ENCODE measurements at places on chromosomes 7 and 10.
A peak's percentile ranks its signal among the peaks of the same experiment; 100 is the strongest.

DNA sequence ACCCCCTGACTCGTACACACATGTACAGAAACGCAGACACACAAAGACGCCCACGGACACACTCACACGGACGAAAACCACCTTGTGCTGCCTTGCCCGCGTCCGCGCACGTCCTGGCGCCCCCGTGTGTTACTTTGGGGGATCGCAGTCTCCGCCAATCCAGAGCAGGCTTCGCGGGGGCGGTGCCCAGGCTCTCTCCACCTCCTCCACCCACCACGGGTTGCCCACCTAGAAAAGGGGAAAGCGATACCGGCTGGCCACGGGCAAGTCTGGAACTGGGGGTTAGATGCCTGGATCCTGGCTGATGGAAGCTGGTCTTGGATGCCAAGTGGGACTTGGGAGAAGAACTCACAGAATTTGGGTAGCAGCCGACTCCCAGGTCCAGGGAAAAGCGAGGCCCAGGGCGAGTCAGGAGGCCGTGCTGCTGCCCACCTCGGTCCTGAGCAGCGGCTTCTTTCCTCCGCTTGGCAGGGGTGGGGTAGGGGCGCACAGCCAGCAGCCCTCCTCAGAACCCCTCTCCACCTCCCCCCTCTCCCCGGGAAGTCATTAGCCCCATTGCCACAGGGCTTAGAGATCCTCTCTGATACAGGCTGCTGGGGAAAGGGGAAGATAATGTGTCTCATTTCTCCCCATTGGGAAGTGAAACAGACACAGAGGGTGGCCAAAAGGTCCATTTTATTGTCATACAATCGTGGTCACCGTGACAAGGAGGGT lies 4.6 kb upstream of the VGF start:
- DNase-seq, result no peak

DNA sequence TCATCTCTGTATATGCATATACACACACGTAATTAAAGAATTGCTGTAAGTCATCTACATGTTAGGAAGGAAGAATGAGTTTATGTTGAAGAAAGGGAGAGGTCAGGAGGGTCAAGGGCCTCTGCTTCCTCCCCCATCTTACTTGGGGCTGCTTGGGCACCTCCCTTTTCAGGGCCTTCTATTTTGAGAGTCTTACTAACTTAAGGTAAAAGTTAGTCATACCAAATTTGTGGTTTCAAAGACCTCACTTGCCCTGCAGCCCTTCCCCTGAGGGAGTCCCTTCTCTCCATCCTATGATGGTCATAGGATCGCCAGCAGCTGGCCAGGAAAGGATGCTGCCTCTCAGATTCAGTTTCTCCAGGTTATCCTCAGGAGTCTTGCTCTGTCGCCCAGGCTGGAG lies 2.6 kb downstream of the PLEKHS1 start:
- DNase-seq, result no peak

GRCh38 chr10:127875449-127875765 lies 17.3 kb downstream of the CLRN3 start:
- no peak for DNase-seq

GRCh38 chr7:129069021-129069420 lies 14.1 kb upstream of the TNPO3 start:
- no peak for DNase-seq

GRCh38 chr7:69817841-69818635 lies 219.8 kb downstream of the AUTS2 start:
- no peak for DNase-seq

GRCh38 chr10:98567391-98568133 lies 120.8 kb upstream of the HPS1 start:
- DNase-seq, result no peak

DNA sequence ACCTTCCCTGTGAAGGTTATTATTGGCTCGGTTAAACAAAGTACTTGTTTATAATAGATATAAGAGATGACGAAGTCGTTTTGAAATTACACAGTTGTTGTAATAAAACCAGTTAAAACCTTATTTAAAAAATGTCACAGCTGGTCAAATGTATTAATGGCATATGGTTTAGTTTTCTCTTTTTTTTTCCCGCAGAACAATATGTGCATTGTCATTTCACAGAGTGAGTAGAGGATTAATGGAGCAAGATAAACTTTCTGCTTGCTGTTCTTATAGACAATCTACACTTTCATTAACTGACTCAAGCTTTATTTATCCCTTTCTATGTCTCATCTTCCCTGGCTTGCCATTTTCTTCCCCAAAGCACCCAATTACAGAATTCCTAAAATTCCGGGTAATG lies 404.3 kb upstream of the NPVF start:
- DNase-seq, result no peak

GRCh38 chr10:22437620-22438588 lies 92.6 kb downstream of the SPAG6 start:
- no peak for DNase-seq

- no peak for DNase-seq
These were observed 1.6 kb downstream of the ADCK2 start for GRCh38 chr7:140674356-140674800.

DNA sequence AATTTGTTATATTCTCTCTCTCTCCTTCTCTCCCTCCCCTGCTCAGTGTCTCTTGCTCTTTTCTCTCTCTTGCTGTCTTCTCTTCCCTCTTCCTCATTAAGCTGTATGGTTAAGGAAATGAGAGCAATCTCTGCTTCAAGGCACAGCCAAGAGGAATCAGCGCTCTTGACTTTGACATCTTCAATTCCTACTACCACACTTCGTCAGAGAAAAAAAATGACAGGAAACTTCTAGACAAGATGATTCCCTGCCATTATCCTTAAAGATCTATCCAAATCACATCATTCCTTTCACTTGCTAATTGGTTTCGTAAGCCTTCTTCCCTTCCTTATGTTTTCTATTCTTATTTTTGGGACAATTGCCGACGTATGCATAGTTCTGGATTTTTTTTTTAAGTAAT lies 425.0 kb downstream of the KCNMA1 start:
- DNase-seq, result no peak

DNA sequence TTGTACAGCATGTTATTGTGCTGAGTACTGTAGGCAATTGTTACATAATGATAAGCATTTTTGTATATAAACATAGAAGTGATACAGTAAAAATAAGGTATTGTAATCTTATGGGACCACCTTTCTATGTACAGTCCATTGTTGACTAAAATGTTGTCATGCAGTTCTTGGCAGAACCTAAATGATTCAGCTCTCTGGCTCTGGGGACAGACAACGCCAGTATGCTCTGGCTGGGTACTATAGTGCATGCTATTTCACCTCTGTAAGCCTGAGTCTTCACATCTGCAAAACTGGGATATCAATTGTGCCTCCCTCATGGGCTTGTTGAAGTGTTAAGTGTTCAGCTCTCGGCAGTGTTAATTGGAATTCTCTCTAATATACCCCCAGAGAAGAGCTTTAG lies 674.3 kb downstream of the INHBA start:
- no peak for DNase-seq

- no peak for DNase-seq
These were observed 176.5 kb upstream of the CCDC6 start for GRCh38 chr10:60082744-60083344.

DNA sequence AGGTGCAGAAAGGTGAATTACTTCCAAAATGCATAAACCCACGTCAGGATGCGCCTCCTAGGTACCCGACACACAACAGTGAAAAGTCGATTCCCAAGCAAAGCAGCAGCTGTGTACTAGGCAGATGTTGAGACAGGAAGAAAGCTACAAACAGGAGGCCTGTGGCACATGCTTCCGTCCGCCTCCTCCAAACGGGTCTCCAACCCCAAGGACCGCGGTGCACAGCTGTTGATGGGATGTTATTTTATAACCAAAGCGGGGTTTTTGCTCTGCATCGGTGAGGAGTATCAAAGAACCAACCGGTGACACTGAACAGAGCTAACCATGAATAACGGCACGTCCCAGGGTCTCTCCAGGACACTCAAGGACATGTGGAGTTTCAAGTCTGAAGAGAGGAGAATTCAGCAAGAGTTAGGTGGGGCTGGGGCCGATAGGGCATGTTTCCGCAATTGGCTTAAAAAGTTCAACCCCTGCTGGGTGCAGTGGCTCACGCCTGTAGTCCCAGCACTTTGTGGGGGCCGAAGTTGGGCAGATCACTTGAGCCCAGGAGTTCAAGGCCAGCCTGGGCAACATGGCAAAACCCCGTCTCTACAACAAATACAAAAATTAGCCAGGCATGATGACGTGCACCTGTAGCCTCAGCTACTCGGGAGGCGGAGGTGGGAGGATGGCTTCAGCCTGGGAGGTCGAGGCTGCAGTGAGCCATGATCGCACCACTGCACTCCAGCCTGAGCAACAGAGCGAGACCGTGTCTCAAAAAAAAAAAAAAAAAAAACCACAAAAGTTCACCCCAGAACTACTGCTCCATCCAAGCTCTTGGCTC lies 108.0 kb downstream of the SMURF1 start:
- no peak for DNase-seq

- no peak for DNase-seq
These were observed 261.2 kb downstream of the GLI3 start for GRCh38 chr7:41975849-41976248.

DNA sequence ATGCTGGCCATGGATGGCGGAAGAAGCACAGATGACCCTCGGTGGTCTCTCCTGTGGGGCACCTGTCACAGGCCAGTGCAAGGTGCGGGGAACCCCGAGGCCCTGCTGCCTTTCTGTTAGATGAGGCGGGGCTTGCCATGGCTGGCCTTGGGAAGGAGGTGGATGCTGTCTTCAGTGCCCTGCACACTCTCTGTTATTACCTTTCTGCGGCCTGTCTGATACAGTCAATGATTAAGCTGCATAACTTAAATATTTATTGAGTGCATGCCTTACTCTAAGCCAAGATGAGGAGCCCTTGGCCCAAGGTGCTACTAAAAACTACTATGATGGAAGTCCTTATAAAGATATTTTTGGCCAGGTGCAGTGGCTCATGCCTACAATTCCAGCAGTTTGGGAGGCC lies 36.7 kb upstream of the MNX1 start:
- no peak for DNase-seq

- no peak for DNase-seq
These were observed at the start of gene SFXN2 for GRCh38 chr10:102714621-102715455. Gene SFXN2, plus strand, starts transcription at chr10:102714636. Its CDS starts 12,001 bp downstream, at chr10:102726637.

DNA sequence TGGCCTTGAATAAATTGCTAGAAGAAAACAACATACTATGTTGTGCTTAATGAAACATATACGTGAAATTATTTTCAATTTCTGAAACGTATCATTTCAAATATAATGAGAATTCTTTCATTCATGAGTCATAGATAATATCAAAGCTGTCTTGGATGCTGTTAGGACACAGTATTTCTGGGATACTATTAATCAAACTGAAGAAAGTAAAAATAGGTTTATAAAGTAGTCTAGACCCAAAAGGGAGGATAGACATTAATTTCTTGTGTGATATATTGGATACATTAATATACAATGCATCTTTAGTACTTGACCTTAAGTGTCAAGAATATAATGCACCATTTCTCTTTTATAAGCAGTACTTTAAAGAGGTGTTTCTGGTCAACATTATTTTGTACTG lies 89.7 kb downstream of the CNTNAP2 start:
- DNase-seq, result no peak

GRCh38 chr10:122144199-122144598 lies 126.9 kb upstream of the BTBD16 start:
- no peak for DNase-seq

GRCh38 chr7:42792841-42793240 lies 119.0 kb downstream of the C7orf25 start:
- DNase-seq, result no peak

GRCh38 chr7:44735403-44736165 lies 13.1 kb upstream of the ZMIZ2 start:
- peak; percentile 95 for DNase-seq

DNA sequence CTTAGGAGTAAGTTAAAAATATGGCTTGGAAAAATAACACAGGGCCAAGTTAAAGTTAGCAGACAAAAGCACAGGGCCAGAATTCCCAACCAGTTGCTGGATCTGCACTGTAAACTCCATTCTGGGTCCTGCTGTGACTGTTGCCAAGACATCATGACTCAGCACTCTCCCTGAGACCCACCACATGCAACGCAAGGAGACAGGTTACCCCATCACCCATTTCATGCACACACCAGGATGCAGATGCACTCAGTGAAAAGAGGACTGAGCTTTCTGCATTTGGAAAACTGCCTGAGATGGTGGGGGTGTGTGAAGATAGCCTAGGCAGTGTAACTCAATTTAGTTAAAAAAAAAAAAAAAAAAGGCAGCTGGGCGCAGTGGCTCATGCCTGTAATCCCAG lies 97.6 kb upstream of the ZNF438 start:
- peak; percentile 60 for DNase-seq

GRCh38 chr7:137952426-137952805 lies 49.5 kb downstream of the CREB3L2 start:
- no peak for DNase-seq

DNA sequence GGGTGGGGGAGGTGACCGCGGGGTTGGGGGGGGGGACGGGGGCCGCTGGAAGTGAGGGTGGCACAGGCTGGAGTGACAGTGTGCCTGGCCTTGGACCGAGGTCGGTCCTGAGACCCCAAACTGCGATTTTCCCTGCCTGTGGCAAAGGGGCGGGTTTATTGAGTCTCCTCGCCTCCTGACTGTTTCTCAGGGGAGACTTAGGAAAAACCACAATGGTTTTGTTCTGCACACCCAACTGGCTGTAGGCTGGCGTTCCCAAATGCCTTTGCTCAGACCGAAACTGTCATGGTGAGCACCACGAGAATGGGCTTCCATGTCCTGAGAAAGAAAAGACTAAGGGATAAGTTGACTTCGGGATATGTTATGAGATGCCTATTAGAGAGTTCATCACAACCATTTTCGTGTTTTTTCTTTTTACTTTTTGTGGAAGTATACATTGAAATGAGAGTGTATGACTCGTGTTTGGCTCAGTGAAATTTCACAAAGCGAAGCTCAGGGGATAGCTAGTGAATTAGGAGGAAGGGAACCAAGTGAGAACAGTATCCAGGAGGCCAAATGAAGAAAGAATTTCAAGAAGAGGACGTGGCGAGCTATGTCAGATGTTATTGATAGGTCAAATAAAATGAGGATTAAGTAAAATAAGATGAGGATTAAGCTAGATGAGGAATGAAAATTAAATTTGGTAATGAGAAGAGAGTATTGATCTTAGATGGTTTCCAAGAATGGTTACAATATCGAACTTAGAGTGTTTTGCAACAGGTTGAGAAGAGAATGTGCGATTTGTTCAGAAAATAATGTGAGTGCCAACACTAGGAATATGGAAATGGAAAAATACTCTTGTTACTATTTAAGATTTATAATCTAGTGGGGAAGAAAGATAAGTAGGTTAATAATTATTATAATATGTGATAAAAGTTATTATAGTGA lies 918 bp downstream of the NET1 start:
- DNase-seq, result no peak

DNA sequence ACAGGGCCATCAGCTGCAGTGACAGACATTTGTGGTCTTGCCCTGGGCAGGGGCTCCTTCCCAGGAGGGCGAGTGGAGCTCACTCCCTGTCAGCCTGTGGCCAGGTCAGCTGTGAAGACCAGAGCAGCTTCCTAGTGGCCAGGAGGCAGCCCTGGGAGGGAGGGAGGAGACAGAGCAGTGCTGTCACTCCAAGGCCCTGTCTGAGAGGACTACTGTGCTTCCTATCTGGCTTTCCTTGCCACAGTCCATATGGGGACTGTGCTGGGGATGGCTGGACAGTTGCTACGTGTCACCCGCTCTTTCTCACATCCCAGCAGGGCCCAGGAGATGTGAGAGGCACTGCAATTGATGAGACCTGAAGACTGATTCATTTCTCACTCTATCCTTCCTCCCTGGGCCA lies 15.2 kb upstream of the ADCYAP1R1 start:
- no peak for DNase-seq

GRCh38 chr10:52451817-52452216 lies 137.7 kb downstream of the DKK1 start:
- peak; percentile 88 for DNase-seq

All from AG09309 (cell line).